Stomach (tissue), 19 donors: ENCODE measurements at places on chromosomes 5 and 9. TPM values are rescaled to one million over a fixed set of nuclear protein-coding genes. Genes with fewer than 3 reads are reported as not detected.

The DRD1 gene
- not detected for polyA plus RNA-seq

The NOXA1 gene
- polyA plus RNA-seq: 14.4 TPM

The HSPB3 gene
- not detected for polyA plus RNA-seq

The SOWAHA gene
- polyA plus RNA-seq: 2.4 TPM

The CD14 gene
- 17.0 TPM for polyA plus RNA-seq

The TAS2R1 gene
- not detected for polyA plus RNA-seq

The TEX48 gene
- not detected for polyA plus RNA-seq

The OTP gene
- not detected for polyA plus RNA-seq

The SLC25A48 gene
- not detected for polyA plus RNA-seq

The CDH9 gene
- polyA plus RNA-seq: not detected

The SEMA5A gene
- 0.62 TPM for polyA plus RNA-seq

The GFPT2 gene
- polyA plus RNA-seq: 3.5 TPM

The SHC3 gene
- polyA plus RNA-seq: 0.81 TPM
